NCI-H1930 (cell line): ENCODE measurements at places on chromosomes 4 and X.

DNA sequence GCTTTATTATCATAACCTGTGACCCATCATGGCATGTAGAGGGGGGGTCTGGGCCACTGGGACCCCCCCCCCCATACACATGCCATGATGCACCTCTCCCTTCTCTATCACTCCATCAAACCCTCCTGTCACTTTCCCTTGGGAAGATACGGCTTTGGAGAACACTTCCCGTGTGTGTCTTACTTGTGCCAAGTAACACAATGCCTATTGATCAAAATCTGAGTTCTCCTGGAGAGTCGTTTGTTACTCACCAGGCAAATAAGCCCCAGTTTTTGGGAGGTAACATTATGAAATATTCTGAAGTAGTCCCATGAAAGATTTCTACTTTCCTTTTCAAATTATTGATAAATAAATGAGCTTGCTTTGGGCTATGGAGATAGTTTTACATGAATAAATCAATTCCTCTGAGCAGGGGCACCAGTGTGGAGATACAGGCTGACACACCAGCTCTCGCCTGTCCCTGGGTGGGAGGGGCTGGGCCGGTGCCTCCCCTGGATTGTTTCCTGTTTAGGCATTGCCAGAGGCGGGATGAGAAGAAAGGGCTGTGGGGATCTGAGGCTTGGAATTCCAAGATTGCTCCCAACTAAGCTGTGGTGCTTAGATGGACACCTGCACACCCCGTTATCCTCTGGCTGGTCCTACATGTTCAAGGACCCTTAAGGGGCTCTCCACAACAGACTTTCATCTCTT is 63.2 kb upstream of the WWC2 start:
- DNase-seq: no peak

DNA sequence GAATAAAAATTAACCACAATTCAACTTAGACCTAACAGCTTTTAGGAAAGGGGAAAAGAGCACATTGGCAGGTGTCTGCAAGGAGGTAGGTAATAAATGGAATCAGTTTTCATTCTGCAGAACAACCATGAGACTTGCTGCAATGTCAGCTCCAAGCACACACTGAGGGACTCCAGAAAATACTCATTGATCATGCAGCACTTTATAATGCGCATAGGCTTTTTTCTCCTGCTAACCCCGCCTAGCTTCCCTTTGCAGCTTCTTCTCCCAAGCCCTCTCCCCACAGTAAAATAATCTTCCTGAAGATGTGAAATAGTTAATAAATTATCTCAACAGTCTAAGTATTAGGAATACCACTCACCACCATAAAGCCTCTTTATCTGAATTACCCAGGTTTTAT is 36.9 kb downstream of the ANKRD17 start:
- DNase-seq: no peak

DNA sequence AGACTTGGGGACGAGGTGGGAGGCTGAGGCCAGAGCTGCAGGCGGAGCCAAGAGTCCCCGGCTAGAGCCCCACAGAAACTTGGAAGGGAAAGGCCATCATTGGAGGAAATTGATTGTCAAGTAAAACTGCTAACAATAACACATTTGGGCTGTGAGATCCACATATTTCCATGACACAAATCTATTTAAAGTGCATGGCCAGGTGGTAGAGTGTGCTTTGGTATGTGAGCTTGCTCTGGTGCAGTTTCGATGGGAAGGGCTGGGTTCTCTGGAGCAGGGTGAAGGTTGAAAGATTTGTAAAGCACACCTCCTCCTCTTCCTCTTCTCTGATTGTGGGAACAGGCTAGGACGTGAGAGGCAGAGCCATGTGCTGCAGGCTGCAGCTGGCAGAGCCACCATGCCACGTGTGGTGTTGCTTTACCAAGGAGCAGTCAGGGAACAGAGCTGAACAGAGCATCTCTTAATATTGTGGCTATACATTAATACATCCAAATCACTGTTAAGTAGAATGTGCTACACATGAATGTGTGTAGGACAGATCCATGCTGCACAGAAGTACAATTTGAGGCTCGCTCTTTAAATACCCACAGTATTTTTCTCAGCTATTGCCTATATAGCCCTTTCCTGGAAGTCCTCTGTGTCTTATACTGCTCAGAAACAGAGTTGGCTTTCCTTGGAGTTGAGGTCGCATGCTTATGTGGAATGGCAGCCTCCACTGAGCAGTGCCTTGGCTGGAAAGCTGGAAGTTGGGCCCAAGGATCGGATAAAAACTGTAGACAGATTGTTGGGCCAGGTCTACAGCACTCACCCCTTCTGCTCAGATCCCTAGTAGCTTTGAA is 37.7 kb downstream of the FHDC1 start:
- no peak for DNase-seq

- DNase-seq: no peak
Observed at GRCh38 chr4:145217349-145217748, 37.0 kb upstream of the OTUD4 start.

- DNase-seq: no peak
Observed at GRCh38 chrX:21606002-21606401, 52.1 kb downstream of the KLHL34 start.

GRCh38 chrX:67524950-67525691 is 18.7 kb upstream of the AR start:
- no peak for DNase-seq

GRCh38 chr4:115334736-115335411 is 221.5 kb upstream of the NDST4 start:
- no peak for DNase-seq

DNA sequence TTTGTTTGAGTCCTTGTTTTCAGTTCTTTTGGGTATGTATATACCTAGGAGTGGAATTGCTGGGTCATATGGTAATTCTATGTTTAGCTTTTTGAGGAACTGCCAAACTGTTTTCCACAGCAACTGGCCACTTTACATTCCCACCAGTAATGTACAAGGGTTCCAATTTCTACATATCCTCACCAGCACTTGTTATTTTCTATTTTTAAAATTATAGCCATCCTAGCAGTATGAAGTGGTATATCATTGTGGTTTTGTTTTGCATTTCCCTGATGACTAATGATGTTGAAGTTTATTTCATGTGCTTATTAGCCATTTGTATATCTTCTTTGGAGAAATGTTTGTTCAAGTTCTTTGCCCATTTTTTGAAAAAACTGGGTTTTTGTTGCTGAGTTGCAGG is 39.6 kb downstream of the TMEM164 start:
- no peak for DNase-seq
